ENCODE measurements at places on chromosomes 6 and 20.

GRCh38 chr20:1568163-1568490, 10.6 kb upstream of the SIRPD start:
- DNase-seq = no peak

- DNase-seq = no peak
Measured at GRCh38 chr6:136335736-136336363, 46.2 kb upstream of the BCLAF1 start.

GRCh38 chr6:81890846-81891245, 138.4 kb upstream of the TENT5A start:
- no peak for DNase-seq

- DNase-seq = no peak
Measured at GRCh38 chr20:4645109-4645508, 76.6 kb upstream of the PRND start.

- no peak for DNase-seq
Measured at GRCh38 chr20:59985864-59986263, 27.6 kb downstream of the CDH26 start.

GRCh38 chr6:151443911-151444621, 7.9 kb downstream of the RMND1 start:
- DNase-seq = no peak

DNA sequence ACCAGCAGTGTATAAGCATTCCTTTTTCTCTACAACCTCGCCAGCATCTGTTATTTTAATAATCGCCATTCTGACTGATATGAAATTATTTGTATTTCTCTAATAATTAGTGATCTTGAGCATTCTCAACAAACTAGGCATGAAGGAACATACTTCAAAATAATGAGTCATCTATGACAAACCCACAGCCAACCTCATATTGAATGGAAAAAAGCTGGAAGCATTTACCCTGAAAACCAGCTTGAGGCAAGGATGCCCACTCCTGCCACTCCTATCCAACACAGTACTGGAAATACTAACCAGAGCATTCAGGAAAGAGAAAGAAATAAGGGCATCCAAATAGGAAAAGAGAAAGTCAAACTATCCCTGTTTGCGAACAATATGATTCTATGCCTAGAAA, 390.6 kb upstream of the ID4 start:
- DNase-seq = no peak

DNA sequence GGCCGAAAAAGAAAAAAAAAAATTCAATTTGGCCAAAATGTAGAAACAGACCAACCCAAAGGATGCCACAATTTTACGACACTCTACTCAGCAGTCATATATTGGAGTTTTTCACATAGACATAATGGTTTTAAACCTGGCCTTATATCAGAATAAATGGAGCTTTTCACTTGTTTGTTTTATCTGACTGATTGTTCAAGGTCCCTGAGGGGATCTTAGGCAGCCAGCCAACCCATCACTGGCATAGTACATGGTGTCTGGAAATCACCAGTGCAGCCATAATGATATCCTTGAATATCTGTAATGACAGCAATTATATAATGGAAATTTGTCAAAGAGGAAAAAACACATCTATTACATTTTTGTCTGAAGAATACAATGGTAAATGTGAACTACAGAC, 96.9 kb downstream of the PRSS35 start:
- no peak for DNase-seq

DNA sequence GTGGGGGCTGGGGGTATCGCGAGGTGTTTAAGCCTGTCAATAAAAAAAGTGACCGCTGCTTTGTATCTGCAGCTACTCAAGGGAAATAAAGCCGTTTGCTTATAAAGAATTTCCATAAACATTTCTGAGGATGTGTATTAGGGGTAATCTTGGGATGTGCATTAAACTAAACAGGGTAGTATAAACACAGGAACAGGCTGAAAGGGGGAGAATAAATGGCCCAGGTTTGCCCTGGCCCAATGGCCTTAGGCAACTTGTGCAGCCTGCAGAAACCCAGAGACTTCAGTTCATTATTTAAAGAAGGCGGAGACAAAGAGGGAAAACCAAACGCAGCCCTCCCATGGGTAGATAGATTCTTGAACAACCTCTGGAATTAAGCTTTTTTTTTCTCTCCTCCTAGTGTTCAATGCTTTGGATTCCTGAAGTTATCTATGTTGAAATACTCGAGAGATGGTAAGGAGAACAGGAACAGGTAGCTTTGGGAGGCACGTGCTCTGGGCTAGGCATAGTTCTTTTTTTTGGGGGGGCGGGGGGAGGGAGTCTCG, 35.6 kb upstream of the SALL4 start:
- no peak for DNase-seq

- no peak for DNase-seq
Measured at GRCh38 chr6:33277663-33278391, 904 bp downstream of the B3GALT4 start.

DNA sequence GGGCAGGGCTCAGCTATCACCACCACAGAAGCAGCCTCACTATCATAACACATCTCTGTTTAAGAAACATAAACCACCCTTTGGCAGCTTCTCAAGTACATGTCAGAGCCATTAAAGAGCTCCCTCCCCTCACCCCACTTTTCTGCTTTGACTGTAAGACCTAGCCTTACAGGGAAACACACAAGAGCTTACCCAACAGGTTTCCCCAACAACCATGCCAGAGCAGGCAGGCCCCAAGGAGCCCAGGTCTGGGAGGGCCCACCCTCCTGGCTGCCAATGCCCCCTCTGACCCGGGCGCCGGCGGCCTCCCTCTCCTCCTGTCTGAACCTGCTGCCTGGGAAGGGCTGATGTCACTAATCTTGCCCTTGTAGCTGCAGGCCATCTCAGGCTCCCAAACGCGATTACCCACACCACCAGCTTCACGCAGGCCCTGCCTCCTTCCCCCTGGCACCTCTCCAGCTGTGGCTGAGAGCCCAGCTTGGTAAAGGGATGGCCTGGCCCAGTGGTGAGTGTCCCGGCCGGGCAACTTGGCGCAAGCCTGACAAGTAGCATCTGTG, 402.0 kb downstream of the MAFB start:
- no peak for DNase-seq

DNA sequence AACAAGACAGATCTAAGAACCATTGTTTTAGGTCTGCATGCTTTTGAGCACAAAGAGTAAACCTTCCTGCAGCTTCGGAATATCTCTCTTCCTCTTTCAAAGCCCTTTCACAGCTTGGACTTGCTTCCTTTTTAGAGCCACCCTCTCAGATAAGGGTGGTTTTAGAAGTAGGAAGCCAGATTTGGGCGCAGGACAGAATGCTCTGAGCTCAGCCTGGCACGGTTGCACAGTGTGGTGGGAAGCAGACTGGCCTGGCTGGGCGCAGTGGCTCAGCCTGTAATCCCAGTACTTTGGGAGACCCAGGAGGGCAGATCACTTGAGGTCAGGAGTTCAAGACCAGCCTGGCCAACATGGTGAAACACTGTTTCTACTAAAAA, 35.6 kb upstream of the PNRC1 start:
- DNase-seq = no peak

- no peak for DNase-seq
Measured at GRCh38 chr20:25246182-25246999, 1.5 kb upstream of the PYGB start.

DNA sequence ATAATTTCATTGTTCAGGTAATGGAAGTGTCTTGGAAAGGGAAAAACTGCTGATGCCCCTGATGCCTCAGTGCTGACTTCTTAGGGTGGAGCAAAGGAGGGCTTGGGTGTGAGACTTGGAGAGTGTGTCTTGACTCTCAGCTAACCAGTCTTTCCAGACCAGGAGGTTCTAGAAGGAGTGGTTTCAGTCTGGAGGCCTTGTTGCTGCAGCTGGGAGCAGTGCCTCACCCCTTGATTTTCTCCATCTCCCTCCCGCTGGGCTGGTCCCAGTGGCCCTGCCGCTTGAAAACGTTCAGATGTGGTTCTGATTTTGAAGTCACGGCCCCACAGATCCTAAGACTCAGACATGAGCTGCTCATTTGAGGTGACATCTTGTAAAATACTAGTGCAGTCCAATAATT, 5.4 kb downstream of the DSP start:
- no peak for DNase-seq

DNA sequence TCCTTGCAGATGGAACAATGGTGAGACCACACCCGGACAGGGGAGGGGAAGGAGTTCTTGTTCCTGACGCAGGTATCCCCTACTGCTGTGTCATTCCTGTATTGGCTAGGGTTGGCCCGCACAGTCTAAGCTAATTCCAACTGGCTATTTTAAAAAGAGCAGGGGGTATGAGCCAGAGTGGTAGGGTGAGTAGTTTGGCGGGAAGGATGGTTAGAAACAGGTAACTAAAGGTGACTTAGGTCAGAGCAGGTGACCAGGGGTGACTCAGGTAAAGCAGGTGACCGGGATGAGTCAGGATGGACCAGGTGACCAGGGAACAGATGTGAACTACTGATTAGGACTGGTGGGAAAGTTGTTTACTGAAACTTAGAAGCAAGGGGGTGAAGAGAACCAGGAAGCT, 58.0 kb downstream of the ZNF292 start:
- DNase-seq = no peak

DNA sequence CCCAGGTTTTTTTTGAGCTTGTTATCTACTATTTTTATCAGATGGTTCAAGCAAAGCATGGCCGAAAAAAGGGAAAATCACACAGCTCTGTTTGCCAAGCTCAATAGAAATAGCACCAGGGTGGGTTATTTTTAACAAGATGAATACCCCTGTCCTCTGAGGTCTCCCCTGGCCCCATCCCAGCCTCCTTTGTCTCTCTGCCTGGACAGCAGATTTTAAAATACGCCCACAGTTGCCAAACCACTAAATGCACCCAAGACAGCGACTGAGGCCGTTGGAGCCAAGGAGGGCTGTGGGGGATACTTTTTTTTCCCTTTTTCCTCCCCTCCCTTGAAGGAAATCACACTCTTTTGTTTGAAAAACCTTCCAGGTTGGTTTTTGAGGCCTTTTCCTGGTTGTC, 106.6 kb downstream of the VEGFA start:
- no peak for DNase-seq

GRCh38 chr6:109014606-109015005, 80.0 kb downstream of the SESN1 start:
- DNase-seq = no peak

GRCh38 chr6:49915035-49915434, 48.7 kb upstream of the CRISP1 start:
- DNase-seq = no peak

DNA sequence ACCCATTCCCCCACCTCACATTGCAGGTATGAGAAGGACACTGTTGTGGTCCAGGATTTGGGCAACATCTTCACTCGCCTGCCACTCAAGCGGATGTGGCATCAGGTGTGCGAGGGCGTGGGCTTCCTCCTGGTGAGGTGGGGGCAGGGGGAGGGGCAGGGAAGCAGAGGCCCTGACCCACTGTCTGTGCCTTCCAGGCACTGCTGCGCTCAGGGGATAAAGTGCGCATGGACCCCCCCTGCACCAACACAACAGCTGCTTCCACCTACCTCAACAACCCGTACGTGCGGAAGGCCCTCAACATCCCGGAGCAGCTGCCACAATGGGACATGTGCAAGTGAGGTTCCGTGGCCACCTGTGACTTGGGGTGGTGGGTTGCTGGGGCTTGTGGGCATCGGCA, 3.7 kb downstream of the CTSA start:
- DNase-seq = no peak

- DNase-seq = no peak
Measured at GRCh38 chr20:58374027-58374850, 14.8 kb upstream of the VAPB start.

- no peak for DNase-seq
Measured at GRCh38 chr6:38479331-38479730, 160.4 kb downstream of the BTBD9 start.

DNA sequence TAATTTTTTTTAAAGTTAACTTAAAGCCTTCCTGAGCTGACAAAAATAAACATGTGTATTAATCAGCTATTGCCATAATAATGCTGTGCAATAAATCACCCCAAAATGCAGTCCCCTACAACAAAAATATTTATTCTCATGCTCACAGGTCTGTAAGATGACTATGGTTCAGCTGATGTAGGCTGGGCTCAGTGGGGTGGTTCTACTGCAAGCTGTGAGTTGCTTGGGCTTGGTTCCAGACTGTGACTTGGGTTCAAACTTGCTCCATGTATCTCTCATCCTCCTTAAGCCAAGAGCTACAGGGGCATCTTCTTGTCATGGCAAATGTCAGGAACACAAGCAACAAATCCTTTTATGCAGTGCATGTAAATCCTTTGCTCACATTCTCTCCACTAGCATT, 644.3 kb downstream of the KIF16B start:
- DNase-seq = no peak

DNA sequence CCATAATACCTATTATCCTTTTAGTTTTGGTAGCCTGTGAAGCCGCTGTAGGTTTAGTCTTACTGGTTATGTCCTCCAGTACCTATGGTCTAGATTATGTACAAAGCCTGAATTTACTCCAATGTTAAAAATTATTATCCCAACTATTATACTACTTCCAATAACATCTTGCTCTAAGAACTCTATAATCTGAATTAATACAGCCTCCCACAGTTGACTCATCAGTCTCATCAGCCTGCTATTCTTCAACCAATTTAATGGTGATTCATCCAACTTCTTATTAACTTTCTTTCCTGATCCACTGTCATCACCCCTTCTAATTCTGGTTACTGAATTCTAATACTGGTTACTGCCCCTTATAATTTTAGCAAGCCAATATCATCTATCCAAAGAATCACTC, 370.3 kb upstream of the OPRM1 start:
- no peak for DNase-seq

DNA sequence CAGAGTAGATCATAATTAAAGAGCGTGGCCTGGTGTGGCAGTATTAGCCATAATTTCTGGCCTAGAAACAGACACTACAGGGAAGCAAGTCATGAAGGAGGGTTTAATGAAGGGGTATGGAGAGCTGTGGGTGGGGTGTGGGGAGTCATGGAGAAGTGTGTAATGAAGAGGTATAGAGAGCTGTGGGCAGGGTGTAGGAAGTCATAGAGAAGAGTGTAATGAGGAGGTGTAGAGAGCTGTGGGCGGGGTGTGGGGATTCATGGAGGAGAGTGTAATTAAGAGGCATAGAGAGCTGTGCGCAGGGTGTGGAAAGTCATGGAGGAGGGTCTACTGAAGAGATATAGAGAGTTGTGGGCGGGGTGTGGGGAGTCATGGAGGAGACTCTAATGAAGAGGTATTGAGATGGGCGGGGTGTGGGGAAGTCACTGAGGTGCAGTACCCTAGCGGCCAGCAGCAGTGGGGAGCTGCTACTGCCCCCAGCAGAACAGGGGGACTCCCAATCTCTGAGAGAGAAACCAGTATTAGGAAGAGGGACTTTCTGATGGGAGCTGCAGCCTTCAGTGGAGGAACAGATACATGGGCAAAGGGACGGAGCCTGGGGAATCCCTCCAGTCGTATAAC, 145.4 kb upstream of the FOXA2 start:
- no peak for DNase-seq

GRCh38 chr6:74654296-74654695, 551.6 kb downstream of the COL12A1 start:
- no peak for DNase-seq

- no peak for DNase-seq
Measured at GRCh38 chr6:78476561-78476960, 390.8 kb upstream of the IRAK1BP1 start.

DNA sequence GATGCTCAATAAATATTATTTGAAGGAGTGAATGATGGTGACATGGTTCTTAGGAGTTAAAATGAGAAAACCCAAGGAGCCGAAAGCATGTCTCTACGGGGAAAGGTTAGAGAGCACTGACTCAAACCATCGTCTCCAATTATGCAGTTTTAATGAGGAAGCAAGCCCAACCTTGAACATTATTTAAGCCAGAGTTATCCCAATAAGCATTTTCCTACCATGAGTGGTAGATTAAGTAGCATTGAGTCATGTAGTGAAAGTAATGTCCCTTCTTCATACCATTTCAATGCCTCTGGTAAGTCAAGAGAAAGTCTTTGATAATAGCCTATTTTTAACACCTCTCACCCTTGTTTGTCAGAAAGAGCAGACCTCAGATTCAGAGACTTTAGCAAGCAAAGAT, 13.5 kb downstream of the TSHZ2 start:
- no peak for DNase-seq

All from NCI-H187 (cell line).